ENCODE measurements at places on chromosomes 13 and 19.

DNA sequence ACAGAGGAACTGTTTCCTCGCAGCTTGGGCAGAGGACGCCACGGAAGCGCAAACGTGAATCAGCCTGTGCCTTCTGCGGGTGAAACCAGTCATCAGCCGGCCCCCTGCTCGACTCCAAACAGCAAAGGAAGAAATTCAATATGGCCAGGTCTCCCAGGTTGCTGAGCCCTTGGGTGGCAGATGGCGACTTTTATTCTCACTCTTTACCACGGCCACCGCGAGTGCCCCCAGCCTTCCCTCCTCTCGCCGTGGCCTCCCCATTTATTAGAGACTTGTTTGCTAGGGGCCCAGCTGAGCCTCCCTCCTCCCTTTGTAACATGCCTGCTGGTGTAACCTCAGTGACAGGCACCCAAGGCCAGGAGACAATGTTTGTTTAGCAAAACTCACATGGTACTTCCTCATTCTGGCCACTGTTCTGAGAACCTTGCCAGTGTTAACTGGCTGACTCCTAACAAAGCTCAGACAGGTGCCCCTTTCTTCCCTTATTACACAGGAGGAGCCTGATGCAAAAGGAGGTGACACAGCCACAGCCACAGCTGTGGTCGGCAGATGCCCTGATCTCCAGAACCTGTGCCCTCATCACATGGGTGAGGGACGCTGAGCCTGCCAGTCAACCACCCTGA is 5.8 kb downstream of the RAB20 start:
- DNase-seq, result no peak

DNA sequence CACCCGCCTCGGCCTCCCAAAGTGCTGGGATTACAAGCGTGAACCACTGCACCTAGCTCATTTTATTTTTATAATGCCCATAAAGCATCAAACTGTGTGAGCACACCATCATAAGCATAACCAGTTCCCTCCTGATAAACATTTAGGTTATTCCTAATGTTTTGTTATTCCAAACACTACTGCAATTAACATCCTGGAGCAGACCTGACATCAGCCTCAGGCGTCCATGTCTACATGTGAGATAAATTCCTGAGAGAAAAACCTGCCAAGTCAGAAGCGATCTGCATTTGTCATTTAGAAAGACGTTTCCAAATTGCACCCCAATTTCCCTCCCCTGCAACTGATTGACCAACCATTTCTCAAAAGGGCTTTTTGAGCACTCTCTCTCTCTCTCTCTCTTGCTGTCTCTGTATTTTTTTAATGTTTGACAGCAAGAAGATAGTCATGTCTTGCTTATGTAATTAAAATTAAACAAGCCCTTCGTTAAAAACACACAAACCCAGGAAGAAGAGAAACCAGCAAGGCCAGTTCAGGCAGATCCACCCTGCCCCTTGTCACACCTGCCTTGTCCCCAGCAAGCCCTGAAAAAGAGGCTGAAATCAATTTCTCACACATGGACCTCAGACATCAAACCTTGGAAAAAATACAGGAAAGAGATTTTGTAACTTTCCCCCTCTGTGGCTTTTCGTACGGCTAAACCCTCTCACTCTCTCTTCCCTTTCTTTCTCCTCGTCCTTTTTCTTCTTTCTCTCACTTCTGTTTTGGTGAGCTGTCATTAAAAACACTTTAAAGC is 9.9 kb downstream of the LYPD3 start:
- DNase-seq, result no peak

DNA sequence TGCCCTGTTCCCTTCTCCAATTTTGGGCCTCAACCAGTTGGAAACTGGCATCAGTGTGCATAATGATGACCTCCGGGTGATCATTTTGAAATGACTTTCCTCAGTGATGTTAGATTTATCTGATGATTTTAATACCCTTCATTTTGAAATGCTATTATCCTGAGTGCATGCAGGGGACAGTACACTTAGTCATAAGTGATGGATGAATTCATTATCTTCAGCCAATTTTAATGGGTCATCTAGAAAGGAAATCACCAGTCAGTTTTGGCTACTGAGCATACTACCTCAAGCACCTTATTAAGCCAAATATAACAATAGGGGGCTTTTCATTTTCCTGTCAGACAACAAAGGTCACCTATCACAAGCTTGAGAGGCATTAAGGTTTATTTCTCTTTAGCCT is 118.5 kb upstream of the MIR17HG start:
- no peak for DNase-seq

GRCh38 chr13:113970810-113971470 is 2.9 kb downstream of the C13orf46 start:
- DNase-seq, result no peak

DNA sequence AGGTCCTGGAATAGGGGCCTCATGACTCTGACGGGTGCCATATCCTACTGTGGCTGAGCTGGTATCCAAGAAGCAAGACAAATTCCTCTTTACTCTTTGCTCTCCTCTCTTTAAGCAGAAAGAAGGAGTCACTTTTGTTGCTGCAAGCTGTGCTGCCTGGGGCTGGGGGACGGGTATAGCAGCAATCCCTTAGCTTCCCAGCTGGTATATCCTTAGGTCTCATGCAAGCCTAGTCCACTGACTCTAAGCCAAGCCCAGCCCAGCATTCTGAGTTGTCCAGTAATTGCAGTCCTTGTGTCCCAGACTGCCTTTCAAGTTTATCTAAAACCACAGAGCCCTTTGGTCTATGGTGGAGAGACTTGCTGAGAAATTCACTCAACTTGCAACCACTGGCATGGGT is 893.0 kb upstream of the PRR20A start:
- no peak for DNase-seq

- peak; percentile 40 for DNase-seq
Measured at GRCh38 chr19:55384131-55384919, at the start of gene TMEM238. TSS of gene TMEM238 (minus strand) at chr19:55384292. CDS start at chr19:55384259, 33 bp downstream.

- DNase-seq, result no peak
Measured at GRCh38 chr13:68597641-68598040, 1367.5 kb upstream of the PCDH9 start.

Data from CD4-positive, alpha-beta T cell treated with Interleukin-21 for 1 hour (primary cell).